ENCODE measurements at places on chromosomes 2 and 18.
A peak's percentile ranks its signal among the peaks of the same experiment; 100 is the strongest.

DNA sequence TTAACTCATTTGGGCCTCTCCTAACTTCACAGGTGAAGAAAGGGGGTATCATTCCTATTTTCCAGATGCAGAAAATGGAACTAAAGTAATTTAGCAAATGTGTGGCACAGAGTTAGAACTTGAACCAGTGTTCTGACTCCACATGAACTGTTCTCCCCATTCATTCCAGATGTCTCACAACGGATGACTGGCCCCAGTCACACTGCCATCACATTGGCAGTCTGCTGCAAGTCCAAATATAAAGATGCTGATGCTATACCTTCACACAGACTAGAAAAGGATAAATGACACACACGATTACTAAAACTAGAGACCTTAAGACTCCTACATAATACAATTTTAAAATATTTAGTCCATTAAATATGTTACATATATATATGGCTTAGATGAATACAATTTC is 195.7 kb downstream of the NBAS start:
- no peak for DNase-seq

DNA sequence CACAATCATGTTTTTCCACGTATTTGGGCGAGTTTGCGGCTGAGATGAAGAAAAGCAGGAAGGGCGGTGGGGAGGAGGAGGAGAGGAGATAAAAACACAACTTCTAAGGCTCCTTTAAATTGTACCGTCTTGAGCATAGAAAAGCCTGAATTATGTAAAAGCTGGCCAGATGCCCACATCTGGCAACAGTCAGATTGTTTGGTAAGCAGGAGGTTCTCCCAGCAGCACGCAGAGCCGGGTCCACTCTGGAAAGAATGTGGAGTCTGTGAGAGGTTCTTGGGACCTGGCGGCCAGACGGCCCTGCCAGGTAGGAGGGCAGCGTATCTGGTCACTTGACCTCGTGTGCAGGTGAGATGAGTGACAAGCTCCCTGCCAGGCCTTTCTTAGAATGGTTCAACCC is 215.3 kb upstream of the APCDD1 start:
- no peak for DNase-seq

GRCh38 chr2:29487967-29488555 is 372.8 kb downstream of the CLIP4 start:
- no peak for DNase-seq

- DNase-seq = no peak
These were observed 126.2 kb downstream of the NAT8 start for GRCh38 chr2:73516033-73516432.

- no peak for DNase-seq
These were observed 72.7 kb downstream of the PLB1 start for GRCh38 chr2:28568533-28568932.

- no peak for DNase-seq
These were observed 1247.6 kb downstream of the CNTNAP5 start for GRCh38 chr2:125272651-125273050.

- DNase-seq = peak; percentile 24
These were observed 79.7 kb upstream of the MSH2 start for GRCh38 chr2:47323009-47323821.

GRCh38 chr18:36309436-36310391 is 12.2 kb downstream of the FHOD3 start:
- DNase-seq = no peak

DNA sequence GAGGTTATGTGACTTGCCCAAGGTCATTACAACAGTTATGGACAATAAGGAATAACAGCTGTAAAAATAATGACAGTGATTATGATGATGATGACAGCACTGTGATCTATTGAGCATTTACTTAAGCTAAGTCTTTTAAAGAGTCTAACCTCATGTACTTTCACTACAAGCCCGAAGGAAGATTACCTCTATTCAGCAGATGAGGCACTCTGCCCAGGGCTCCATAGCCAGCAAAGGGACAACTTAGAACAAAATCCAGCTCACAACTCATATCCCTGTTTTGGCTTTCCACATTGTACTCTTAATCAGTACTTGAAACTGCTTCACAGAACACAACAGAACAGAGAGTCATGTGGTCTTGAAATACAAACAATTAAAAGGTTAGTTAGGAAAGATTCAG is 290.2 kb downstream of the ZNF385B start:
- no peak for DNase-seq

DNA sequence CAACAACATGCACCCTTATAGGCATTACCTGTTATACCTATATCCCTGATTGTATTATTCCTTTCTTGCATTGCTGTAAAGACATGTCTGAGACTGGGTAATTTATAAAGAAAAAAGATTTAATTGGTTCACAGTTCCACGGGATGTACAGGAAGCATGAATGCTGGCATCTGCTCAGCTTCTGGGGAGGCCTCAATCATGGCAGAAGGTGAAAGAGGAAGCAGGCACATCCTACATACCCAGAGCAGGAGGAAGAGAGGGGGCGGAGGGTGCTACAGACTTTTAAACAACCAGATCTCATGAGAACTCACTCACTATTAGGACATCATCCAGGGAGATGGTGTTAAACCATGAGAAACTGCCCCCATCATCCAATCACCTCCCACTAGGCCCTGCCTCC is 191.7 kb upstream of the SPHKAP start:
- DNase-seq = no peak

DNA sequence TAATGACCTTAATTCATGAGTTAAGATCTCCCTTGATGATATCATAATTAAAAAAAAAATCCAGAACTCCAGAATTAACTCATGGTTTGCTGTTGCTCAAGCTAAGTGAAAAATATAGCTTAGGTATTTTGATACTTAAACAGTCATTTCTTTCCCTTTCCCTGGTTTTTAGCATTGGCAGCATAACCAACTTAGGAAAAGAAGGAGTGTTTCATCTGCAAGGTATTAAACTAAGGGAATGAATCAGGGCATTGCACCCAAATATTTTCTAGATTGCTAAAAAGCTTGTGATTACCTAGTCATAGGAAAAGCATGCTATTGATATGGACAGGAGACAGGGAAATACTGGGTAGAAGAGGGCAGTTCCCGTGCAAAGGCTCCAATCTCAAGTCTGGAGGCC is 207.2 kb downstream of the LRP1B start:
- DNase-seq = no peak

- no peak for DNase-seq
These were observed 54.7 kb upstream of the RNU4ATAC start for GRCh38 chr2:121475811-121476571.

DNA sequence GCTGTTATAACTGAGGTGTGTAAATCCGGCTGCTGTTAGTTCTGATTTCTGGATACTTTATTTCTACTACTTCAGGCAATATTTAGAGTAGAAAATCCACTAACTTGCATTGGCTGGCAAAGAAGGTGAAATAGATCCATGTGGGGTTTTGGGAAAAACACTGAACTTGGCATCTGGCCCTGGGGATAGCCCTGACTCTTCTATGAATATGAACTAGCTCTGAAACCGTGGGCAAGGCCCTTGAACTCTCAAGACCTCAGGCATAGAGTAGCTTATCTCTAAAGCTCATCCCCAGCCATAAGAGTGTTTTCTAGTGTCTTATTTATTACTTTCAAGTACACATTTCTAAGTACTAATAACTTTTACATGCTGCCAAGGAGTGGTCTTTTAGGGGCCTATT is 25.8 kb downstream of the PARD3B start:
- DNase-seq = no peak

DNA sequence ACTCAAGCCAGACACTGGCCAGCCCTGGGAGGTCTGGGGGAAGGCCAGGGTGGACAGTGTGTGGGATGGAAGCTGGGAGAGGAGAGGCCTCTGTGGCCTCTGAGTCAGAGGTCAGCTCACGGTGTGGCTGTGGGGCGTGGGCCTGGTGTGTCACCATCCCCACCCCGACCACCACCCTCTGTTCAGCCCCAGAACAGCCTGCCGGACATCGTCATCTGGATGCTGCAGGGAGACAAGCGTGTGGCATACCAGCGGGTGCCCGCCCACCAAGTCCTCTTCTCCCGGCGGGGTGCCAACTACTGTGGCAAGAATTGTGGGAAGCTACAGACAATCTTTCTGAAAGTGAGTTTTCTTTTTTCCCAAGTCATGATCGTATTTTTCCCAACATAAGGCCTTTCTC is 110.5 kb downstream of the DYSF start:
- DNase-seq = no peak

- DNase-seq = no peak
These were observed 1064.6 kb upstream of the CHAC2 start for GRCh38 chr2:52703004-52703403.

GRCh38 chr2:62801814-62802523 is 96.5 kb downstream of the EHBP1 start:
- no peak for DNase-seq

DNA sequence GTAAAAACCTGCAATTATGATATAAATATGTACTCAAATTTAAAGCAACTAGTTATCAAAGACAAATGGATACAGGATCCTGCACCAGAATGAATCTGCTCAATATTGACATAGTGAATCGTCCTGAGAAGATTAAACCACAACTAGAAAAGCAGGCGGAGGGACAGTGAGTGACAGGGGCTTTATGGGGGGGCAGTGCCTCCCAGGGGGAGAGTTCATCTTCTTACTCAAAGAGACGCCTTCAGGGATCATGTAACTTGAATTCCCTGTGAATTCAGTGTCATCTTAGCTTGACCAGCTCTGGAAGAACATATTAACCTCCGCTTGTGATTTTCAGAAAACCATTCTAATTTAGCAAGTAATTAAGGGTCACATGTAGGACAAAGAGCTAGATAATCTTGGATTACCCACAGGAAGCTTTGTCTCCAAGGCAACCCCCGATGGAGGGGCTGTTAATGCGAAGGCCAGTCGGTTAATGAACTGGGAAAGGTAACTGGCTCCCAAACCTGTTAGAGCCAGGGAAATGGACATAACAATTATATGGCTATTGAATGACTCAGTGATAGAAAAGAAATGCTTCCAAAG is 17.4 kb upstream of the LMAN1 start:
- DNase-seq = no peak

DNA sequence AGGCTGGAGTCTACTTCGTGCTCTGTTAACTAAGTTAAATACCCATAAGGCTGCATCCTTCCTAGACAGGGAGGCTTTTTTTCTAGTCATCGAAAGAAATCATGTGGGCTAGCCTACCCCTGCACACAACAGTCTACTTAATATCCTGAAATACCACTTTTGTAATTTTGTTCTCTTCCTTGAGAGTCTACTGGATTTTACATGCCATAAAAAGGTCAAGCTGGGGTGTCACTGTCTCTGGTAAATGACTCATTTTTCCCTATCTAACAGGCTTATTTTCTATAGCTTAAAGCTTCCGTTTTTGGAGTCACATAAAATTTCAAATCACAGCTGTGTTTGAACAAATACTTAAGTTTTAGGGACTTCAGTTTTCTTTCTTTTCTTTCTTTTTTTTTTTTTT is 10.7 kb upstream of the STAM2 start:
- DNase-seq = no peak

DNA sequence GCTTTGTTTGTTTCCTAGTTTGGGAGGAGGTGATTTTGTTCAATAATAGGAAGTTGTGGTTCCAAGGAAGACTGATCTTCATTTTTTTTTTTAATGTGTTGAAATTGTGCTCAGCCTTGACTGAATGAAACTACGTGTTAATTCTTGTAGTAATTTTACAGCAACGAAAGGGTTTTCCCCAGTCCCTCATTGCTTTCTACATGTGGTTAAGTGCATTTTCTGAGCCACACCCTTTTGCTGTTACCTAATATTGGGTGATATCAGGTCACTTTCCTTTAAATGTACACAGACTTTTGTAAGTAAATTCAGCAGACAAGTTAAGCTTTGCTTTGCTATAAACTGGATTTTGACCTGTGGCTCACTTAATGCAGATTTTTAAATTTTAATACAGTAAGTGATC is 73.6 kb downstream of the OTX1 start:
- no peak for DNase-seq

- DNase-seq = no peak
These were observed 6.1 kb upstream of the IL37 start for GRCh38 chr2:112904883-112905282.

DNA sequence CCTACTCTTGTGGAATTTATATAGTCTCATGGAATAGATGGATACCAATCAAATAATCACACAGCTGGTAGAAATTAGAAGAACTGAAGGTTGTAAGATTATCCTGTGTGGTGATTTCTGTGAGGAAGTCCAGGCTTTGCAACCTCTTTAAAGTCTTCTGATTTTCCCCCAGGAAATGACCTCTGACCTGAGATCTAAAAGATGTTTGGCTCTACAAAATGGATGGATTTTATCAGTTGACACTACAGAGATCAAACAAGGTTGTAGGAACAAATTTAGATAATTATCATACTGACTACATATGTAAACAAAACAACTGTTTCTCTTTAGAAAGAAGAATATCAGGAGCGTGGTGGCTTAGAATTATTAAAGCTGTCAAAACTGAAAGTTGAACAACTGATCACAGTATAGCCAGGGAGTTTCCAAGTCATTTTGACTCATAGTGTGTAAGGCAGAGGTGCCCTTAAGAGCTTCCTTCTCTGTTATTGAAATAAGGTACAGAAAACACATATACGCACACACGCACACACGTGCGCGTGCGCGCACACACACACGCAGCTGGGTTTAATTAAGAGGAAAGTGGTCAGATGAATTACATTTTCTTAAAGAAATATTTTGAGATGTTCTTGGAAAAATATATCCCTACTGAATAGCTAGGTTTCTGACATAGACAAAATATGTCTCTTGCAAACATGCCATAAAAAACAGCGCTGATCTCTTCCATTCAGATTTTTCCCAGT is 35.5 kb upstream of the PELI1 start:
- no peak for DNase-seq

DNA sequence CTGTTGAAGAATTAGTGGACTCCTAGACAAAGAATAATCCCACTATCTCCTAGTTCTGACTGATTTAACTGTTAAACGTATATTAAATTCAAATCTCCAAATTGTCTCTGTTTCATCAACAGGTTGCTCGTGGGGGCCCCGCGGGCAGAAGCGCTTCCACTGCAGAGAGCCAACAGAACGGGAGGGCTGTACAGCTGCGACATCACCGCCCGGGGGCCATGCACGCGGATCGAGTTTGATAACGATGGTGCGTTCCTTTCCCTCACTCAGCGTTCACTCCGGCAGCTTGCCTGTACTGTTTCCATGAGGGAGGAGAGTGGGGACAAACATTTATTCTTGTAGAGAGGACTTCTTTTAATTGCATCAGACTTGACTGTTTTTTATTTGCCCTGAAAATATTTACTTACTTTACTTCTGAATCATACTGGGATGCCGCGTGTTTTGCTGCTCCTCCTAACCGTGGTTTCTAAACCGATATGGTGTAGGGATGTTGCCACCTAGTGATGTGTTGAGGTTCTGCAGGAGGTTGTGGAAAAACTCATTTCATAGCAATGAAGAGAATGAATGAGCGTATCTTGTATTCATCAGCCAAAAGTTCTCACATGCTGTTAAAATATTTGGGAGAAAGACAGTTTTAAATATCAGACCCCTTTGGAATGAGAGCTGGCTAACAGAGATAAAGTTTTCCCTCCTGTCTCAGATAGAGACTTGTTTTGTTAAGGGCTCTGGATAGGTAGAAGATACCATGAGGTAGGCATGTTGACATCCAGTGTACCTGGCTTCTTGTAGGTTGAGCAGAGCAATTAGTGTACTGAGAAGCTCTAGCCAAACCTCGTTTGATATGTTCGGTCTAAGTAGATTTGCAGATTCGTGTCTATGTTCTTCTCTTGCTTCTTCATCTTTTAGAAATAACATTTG is 38.3 kb downstream of the ITGA6 start:
- peak; percentile 50 for DNase-seq

Measured in stimulated activated CD8-positive, alpha-beta memory T cell treated with anti-CD3 and anti-CD28 coated beads, Interleukin-4, amount 100 ng/mL, for 4 hours (primary cell).